Fibroblast of skin of back (primary cell): ENCODE measurements at places on chromosomes 3 and 15.
A peak's percentile ranks its signal among the peaks of the same experiment; 100 is the strongest.

DNA sequence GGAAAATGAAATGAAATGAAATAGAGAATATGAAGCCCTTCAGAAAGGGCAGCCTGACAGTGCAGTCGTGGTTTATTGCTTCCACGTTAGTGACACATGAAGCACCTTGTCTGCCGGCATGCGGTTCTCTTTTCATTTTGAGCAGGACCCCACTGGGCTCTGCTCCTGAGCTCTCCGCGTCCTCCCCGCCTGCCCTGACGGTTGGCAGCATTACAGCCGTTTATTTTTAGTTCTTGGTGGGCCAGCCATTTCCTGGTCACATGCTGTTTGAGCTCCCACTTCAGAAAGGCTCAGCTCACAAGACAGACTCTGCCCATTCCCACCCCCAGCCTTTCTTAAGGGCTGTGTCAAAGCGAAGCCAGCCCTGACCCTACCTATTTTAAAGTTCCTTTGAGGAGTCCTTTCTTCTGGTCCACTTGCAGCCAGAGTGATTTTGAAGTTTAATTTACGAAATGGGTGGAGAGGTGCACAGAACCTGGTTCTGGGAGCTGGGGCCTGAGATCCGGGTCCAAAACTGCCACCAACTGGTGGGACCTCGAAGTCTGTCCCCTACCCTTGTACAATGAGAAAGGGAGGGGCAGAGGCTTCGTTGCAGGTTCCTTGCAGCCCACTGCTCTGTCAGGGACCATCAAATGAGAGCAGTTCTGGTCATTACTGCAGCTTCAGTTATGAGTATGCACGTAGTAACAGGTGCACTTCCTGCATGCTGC, 60.1 kb downstream of the MGLL start:
- peak; percentile 59 for DNase-seq

DNA sequence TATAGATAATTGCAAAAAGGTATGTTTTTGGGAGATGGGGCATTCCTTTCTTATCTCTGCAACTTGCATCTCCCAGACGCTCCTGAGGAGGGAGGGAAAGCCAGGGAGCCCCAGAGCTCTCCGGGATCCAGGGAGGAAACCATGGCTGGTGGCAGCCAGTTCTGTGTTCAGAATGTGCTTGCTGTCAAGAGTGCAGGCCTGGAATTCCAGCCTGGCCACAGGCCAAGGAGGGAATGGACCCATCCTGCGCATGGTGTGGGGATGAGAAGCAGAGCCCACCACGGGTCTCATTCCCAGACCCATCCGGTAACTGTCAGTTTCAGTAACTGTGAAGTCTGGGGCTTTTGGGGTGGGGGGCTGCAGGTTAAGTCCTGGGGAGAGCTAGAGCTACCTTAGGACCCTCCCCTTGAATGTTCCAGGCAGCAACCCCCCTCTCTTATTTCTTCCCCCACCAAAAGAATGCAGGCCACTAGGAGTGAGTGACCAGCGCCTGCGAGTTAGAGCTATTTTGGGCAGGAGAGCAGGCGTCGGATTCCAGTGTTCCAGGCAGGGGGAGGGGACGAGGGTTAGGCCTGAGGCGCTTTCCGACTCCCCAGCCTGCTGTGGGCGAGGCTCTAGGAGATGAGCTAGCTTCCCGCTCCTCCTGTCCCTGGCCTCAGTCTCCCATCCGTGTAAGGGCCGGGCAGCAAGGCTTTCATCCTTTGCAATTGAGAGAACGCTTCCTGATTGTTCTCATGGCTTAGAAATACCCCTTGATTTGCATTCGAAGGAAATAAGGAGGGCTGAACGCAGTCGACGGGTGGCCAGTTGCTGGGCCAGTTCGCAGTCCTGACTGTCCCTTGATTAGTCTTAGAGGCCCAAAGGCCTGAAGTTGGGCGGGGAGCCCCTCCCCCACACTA, 781 bp upstream of the DAG1 start:
- DNase-seq: peak; percentile 93

- DNase-seq: no peak
These were observed 5.9 kb downstream of the ATP8B4 start for GRCh38 chr15:50113187-50113505.

DNA sequence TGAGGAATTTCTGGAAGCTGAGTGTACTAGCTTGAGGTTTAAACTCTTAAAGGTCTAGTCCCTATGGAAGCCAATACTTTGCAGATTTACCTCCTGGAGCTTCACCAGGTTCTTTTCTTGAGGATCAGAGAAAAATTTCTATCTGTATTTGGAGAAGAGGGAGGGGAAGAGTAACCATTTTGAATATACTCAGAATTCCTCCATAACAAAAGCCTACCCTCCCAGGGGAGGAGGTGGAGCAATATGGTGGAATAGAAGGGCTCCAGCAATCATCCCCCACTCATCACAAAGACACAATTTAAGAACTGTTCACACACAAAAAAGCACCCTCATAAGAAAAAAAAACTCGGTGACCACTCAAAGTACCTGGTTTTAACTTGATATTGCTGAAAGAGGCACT, 36.0 kb upstream of the PEX5L start:
- DNase-seq: no peak

DNA sequence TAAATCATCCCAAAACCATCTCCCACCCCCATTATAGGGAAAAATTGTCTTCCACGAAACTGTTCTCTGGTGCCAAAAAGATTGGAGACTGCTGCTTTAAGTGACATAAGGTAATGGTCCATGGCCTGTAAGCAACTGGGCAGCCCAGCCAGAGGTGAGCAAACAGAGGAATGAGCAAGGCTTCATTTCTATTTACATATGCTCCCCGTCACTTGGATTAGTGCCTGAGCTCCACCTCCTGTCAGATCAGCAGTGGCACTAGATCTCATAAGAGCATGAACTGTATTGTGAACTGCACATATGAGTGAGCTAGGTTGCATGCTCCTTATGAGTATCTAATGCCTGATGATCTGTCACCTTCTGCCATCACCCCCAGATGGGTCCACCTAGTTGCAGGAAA, 1159.8 kb upstream of the ALCAM start:
- no peak for DNase-seq

DNA sequence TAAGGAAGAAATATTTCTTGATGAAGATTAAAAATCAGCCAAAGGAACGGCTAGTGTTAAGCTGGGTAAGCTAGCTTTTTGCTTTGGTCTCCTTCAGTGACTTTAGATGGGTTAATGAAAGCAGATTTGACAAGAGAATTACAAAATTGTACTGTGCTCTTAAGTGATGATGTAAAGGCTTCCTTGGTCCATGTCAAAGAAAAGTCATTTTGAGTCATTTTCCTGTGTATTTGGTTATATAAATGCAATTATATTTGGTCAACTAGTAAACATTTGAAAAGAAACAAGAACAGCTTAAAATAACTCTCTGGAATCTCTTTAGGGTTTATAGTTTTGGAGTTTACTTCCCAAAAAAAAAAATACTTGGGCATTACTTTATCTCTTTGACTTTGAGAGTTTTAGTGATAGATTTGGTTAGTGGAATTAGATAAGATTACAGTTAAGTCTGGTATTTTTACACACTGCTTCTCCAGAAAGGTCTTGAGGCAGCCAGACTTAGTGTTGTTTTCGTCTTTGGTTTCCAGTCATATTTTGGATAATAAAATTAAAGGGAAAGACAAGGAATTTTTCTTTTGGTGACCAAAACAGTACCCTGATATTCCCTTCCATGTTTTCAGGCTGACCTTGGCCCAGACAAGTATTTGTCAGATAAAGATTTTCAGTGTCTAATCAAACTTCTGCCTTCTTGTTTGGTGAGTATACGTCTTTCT, 42.3 kb downstream of the PDHB start:
- DNase-seq: no peak

- no peak for DNase-seq
These were observed 213.9 kb downstream of the TP63 start for GRCh38 chr3:189845069-189845468.

DNA sequence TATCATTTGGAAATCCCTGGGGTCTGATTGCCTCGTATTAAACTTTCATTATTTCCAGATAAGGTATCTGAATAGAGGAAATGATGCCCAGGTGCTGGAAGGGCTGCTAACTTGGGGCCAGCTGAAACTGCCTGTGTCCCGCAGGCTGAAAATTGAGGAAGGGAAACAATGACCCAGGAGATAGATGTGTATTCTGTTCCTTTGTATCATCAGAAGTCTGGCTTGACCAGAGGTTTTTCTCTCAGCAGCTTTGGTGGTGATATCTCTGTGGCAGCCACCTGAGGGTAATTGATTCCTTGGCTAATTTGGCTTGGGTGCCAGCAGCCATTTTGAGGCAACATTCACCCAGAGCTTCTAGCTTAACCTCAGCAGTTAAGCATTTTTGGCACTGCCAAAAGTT, 90.0 kb upstream of the STT3B start:
- DNase-seq: no peak

DNA sequence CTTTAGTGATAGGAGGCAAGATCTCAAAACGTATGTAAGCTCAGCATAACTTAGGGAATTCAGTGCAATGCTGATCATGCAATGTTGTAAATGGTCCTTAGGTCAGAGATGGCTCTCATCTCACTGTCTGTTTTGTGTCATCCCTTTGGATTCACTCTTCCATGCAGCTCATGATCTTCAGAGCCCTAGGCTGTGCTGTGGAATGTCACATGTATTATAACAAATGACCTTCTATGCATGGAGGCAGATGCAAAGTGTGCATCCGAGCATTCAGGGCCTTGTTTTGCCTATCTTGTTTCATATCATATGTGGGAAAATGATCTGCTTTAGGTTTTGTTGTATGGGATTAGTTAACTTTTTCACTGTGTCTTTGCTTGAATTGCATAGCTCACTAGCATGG, 40.5 kb upstream of the PDZRN3 start:
- DNase-seq: no peak

DNA sequence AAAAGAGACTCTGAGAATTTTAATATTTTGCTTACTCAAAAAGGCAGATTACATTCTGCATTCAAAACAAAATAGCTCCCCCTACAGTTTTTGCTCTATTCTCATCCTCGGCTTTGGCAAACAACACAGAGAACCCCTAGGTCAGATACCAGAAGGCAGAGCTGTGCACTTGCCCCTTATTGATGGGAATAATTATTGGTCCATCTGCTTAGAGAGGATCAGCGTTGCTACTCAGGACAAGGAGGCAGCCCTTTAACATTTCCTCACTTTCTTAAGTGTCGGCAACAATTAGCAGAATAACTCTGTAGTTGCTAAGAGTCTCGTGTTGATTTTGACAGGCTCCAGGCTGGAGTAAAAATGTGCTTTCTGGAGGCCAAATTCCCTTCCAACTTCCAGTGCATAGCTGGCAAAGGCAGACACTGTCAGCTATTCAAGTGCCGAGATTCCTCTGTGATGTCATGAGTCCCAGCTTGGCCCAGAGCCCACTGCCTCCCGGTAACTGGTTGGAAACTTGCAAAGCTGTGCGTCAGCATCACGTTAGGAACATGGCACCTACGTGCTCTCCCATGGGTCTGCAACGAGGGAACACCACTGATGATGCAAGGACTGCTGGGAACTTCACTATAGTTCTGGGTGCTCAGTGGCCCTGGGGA, 482.7 kb upstream of the ADAMTS9 start:
- peak; percentile 49 for DNase-seq

DNA sequence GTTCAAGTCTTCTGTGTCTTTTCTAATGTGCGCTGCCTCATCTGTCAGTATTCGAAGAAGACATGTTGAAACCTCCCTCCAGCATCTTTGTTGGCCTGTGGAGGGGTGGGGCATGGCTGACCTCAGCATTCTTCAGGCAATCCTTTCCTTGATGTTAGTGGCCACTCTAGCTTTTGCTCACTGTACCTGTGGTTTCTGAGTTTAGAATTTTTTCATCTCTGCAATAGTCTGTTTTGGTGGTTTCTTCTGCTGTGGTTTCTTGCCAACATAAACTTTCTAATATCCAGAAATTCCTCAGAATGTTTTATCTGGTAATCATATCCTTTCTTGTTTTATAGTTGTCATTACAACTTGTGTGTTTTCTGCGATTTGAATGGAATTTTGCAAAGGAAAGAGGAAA, 251.3 kb upstream of the NR2E3 start:
- peak; percentile 70 for DNase-seq

- DNase-seq: peak; percentile 49
These were observed 339.2 kb downstream of the CHL1 start for GRCh38 chr3:535566-536416.

GRCh38 chr3:146781059-146781458, 175.9 kb upstream of the PLSCR5 start:
- peak; percentile 20 for DNase-seq

DNA sequence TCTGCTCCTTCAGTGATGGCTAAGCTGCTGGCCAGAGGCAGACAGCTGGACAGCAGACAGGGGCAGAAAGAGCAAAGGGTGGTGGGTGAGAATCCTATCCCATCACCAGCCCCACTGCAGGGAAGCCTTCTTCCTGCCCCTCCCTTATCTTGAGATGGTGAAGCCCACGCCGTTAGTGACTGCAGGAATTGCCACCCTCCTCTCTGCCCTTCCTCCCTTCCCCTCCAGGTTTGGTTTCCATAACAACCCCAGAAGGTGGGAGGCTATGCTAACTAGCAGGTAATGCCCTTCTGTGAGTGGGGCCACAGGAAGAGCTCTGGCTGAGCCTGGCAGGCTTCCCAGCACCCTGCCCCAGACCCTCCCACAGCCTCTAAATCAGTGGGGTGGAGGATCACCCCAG, 32.8 kb downstream of the SCN5A start:
- no peak for DNase-seq

- DNase-seq: peak; percentile 22
These were observed 482.6 kb downstream of the PLOD2 start for GRCh38 chr3:145678401-145678800.

DNA sequence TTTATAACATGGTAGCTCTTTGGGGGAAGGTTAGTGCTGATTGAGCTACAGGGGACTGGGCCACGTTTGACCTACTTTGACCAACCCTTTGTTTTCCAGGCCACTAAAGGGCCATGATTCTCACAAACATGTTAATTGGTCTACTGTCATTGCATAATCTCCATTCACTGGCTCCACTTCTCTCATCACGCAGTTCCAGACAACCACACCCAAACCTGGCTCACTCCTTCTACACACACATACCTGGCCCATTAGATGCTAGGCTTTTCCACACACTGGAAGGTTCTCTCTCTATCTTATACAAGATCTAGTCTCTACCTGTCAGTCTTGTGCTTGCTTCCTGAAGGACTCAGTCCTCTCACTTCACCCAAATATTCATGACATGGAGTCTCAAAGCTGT, 15.9 kb downstream of the TGM5 start:
- no peak for DNase-seq

DNA sequence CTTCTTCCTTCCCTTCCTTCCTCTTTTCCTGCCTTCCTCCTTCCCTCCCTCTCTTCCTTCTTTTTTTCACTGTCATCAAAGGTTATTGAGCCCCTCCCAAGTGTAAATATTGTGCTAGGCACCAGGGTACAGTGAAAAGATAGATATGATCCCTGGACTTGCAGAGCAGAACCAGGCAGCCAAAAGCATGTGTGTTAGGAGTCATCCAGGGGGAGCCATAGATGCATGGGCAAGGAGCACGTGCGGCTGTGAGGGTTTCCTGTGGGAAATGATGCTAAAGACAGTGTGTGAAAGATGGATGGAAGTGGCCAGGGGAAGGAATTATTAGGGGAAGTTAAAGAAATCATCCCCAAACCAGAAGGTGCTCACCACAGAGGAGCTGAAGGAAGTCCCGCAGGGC, 65.2 kb downstream of the NR2F2 start:
- no peak for DNase-seq
